ENCODE measurements at places on chromosomes 1 and 21. TPM values are rescaled to one million over a fixed set of nuclear protein-coding genes. Genes with fewer than 3 reads are reported as not detected.

DNA sequence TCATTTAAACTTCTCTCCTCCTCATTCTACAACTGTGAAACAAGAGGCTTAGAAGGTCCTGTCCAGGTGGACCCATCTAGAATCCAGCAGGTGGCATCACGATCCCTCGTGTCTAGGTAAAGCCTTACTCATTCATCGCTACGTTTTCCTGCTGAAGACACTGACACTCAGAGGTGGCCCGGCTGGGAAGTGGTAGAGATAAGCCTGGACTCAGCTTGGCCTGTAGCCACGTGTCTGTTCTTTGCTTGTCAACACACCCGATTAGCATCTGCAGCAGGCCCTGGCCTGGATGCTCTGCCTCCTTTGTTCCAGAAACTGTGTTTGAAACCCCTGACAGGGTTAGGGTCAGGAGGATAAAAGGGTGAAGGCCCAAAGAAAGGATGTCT is 43.4 kb downstream of the PARP1 start:
- DNase-seq: no peak
- no peak overlapping the region for H3K27ac ChIP-seq
- H3K4me1 ChIP-seq: no peaks in the 10 kb centered on the region
- H3K4me3 ChIP-seq: no peak overlapping the region
- H3K27me3 ChIP-seq: no peaks in the 10 kb centered on the region

DNA sequence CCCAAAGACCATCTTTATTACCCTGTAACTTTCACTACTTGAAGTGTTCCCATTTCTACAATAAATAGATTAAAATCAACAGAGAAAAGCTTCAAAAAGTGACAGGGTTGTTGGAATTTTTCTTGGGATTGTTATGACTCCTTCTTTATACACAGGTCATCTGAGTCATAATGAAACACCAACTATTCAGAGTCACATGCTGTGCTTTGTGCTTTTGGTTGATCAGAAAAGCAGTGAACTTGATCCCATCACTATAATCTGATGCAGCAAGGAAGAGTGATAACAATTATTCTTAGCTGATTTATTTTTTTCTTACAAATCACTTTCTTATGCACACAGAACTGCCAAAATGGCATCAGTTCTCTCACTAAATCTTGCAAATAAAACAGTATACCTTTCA is 422.9 kb downstream of the PTBP2 start:
- peak overlapping the region; percentile 47 for H3K27ac ChIP-seq
- no peaks in the 10 kb centered on the region for H3K27me3 ChIP-seq
- no peak overlapping the region for H3K4me3 ChIP-seq
- H3K4me1 ChIP-seq: peaks cover 14% of the 10 kb centered on the region
- no peak for DNase-seq

- DNase-seq: no peak
- H3K4me1 ChIP-seq: peaks cover 14% of the 10 kb centered on the region
- H3K4me3 ChIP-seq: no peak overlapping the region
- no peaks in the 10 kb centered on the region for H3K27me3 ChIP-seq
Observed at GRCh38 chr21:34819357-34819999, 150.7 kb downstream of the CLIC6 start.

DNA sequence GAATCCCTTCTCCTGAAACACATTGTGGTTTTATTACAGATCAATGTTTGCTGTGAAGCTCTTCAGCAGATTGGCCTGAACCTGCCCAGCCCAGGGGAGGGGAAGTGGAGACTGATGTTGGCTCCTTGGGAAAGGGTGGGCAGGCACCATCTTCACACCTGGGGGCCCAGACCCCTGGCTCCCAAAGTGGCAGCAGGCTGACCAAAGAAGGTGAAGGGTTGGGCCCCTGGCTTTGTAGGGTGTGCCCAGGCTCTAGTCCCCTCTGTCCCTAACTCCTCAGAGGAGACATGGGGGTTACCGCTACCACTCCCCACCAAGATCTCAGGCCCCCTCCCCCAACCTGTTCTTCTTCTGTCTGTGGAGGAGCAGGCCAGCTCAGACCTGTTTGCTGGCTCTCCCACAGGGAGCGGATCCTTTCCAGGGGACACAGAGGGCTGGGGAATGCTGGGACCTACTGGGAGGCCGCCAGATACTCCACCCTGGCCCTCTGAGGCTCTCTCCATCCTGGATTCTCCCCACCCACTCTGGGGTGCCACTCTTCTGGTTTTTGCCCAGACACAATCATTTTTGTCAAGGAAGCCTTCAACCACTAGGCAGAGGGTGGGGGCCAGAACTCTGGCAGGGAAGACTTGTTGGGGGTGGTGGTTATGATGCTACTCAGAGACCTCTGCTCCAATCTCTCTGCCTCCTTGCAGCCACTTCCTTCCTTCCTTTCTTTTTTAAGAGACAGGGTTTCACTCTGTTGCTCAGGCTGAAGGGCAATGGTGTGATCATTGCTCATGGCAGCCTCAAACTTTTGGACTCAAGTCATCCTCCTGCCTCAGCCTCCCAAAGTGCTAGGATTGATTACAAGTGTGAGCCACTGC is 5.0 kb upstream of the EFNA3 start:
- peaks cover 70% of the 10 kb centered on the region for H3K27me3 ChIP-seq
- no peak overlapping the region for H3K27ac ChIP-seq
- DNase-seq: no peak
- H3K4me1 ChIP-seq: peaks cover 29% of the 10 kb centered on the region

- H3K27ac ChIP-seq: no peak overlapping the region
- peaks cover 59% of the 10 kb centered on the region for H3K27me3 ChIP-seq
- no peak overlapping the region for H3K4me3 ChIP-seq
Observed at GRCh38 chr1:230292689-230293389, 133.3 kb downstream of the PGBD5 start.

GRCh38 chr1:80153762-80154161 is 1147.2 kb upstream of the ADGRL4 start:
- no peaks in the 10 kb centered on the region for H3K36me3 ChIP-seq
- H3K4me1 ChIP-seq: no peaks in the 10 kb centered on the region
- no peak overlapping the region for H3K4me3 ChIP-seq
- H3K27me3 ChIP-seq: no peaks in the 10 kb centered on the region
- no peak overlapping the region for H3K27ac ChIP-seq

DNA sequence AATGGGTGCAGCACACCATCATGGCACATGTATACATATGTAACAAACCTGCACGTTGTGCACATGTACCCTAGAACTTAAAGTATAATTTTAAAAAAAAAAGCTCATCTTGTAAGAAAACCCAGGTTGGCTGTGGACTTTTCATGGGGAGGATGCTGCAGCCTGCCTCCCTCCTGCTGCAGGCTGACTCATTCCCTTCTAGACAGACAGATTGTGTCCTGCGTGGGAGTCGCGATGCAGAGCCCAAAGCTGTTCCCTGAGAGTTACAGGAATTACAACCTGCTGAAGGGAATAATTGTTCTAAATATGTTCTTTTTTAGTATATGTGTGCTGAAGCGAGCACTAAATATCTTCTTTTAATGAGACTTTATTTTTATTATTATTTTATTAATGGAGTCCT is 93.2 kb downstream of the TBX19 start:
- no peaks in the 10 kb centered on the region for H3K27me3 ChIP-seq
- no peak overlapping the region for H3K4me3 ChIP-seq
- no peak overlapping the region for H3K27ac ChIP-seq
- H3K4me1 ChIP-seq: no peaks in the 10 kb centered on the region
- DNase-seq: no peak
- H3K36me3 ChIP-seq: no peaks in the 10 kb centered on the region

DNA sequence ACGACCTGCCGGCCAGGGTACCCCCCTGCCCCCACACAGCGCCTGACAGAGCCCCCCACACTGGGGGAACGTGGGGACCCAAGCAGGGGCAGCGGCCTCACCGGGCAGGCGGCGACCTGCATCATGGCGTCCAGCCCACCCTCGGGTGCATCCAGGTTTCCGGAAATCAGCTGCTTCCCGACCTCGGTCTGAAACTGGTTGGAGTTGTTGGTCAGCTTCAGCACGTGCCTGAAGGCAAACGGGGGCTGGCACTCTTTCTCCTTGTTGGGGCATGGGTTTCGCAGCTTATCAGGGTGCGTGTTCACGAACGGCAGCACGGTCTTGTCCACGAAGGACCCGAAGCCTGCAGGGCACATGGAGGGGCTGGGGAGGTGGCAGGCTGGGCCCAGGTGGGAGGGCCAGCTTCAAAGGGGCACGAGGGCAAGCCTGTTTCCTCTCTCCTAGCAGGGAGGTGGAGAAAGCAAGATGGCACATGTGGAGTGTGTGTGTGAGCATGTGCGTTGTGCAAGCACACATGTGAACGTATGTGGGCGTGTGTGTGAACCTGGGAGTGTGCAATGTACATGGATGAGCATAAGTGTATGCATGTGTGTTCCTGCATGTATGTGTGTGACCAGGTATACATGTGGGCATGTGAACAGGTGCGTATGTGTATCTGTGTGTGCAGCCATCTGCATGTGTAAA is 19.2 kb downstream of the ITGB2 start:
- H3K27ac ChIP-seq: no peak overlapping the region
- peaks cover 5% of the 10 kb centered on the region for H3K36me3 ChIP-seq
- no peak for DNase-seq
- H3K4me3 ChIP-seq: no peak overlapping the region
- H3K4me1 ChIP-seq: no peaks in the 10 kb centered on the region

DNA sequence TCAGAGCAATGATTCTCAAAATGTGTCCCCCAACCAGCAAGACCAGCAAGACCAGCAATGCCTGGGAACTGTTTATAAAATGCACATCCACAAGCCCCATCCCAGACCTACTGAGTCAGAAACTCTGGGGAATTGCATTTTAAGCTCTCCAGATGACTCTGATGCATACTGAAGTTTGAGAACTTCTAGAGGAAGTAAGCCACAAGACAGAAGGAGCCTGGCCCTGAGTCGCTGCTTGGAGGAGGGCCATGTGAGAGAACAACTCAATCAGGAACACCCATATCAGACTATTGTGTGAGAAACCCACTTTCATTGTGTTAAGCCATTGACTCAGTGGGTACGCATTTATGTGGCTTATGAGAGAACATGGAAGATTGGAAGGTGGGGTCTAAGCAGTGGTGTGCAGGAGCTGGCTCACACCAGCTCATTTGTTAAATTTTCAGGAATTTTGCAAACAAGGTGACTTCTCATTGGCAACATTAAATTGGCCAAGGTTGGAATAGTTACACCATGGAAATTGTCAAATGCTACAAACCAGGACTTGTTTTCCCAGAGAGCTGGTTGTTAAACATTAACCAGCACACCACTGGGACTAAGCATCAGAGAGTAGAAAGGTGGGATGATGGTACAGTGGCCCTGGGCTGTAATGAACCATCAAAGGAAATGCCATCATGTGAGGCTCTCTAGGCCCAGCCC is 38.9 kb downstream of the ATP1A1 start:
- no peak overlapping the region for H3K4me3 ChIP-seq
- H3K27me3 ChIP-seq: no peaks in the 10 kb centered on the region
- peaks cover 28% of the 10 kb centered on the region for H3K36me3 ChIP-seq
- DNase-seq: no peak
- no peak overlapping the region for H3K27ac ChIP-seq

- no peaks in the 10 kb centered on the region for H3K27me3 ChIP-seq
- H3K4me3 ChIP-seq: no peak overlapping the region
- H3K4me1 ChIP-seq: peaks cover 9% of the 10 kb centered on the region
- H3K36me3 ChIP-seq: no peaks in the 10 kb centered on the region
- DNase-seq: no peak
- no peak overlapping the region for H3K27ac ChIP-seq
Observed at GRCh38 chr1:221040101-221040500, 160.9 kb downstream of the HLX start.

- H3K27ac ChIP-seq: no peak overlapping the region
- H3K4me3 ChIP-seq: no peak overlapping the region
- DNase-seq: no peak
- no peaks in the 10 kb centered on the region for H3K36me3 ChIP-seq
- H3K27me3 ChIP-seq: peaks cover 8% of the 10 kb centered on the region
- H3K4me1 ChIP-seq: no peaks in the 10 kb centered on the region
Observed at GRCh38 chr1:40352126-40352525, 21.4 kb upstream of the SMAP2 start.

- no peak overlapping the region for H3K27ac ChIP-seq
- H3K36me3 ChIP-seq: peaks cover 82% of the 10 kb centered on the region
- no peaks in the 10 kb centered on the region for H3K27me3 ChIP-seq
- no peak for DNase-seq
- peaks cover 30% of the 10 kb centered on the region for H3K4me1 ChIP-seq
Observed at GRCh38 chr1:36349839-36350238, 26.4 kb upstream of the EVA1B start.

DNA sequence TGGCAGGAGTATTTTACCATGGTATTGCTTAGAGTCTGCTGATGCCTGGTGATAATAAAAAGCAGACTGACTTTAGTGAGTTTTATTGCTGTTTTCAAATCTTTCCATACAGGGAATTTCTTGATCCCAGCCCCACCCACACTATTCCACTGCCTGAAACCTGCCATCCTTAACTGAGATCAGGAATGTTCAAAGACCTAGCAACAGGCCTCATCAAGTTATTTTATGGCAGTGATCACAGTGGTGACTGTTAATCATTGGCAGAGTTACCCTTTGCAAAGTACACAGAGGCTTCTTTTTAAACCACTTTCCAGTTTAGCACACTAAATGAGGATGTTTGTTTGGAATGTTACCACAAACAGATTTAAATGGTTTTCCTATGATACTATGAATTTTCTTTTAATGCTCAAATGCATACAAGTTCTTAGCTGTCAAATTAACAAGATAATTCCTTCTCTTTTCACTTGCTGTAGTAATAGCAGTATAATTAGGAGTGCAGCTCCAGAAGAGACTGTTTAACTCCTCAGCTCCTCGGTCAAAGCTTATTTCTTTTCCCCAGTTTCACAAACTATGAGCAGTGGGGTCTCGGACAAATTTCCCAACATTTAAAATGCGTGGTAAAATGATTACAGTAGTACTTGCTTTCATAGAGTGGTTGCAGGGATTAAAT is 69.9 kb upstream of the USP25 start:
- H3K27ac ChIP-seq: no peak overlapping the region
- peaks cover 13% of the 10 kb centered on the region for H3K4me1 ChIP-seq
- DNase-seq: no peak
- H3K27me3 ChIP-seq: no peaks in the 10 kb centered on the region

DNA sequence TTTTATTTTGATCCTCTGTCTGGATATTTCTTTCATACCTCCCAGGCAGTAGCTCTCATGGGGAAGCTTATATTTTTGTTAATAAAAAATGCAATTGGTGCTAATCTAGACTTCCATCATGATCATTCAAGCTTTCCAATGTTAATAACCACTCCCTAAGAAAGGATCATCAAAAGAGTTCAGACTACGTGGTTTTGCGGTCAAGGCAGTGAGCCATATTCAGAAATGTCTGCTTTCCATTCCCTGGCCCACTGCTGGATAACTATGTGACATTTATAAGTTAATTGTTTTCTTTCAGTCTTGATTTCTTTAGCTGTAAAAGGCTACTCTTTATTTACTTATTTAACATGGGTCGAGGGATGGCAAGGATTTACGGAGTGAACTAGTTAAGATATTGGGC is 414.6 kb downstream of the LMO4 start:
- H3K27me3 ChIP-seq: no peaks in the 10 kb centered on the region
- H3K4me3 ChIP-seq: no peak overlapping the region
- no peak overlapping the region for H3K27ac ChIP-seq
- no peaks in the 10 kb centered on the region for H3K36me3 ChIP-seq
- DNase-seq: no peak

- H3K36me3 ChIP-seq: peaks cover 91% of the 10 kb centered on the region
- H3K4me1 ChIP-seq: peaks cover 85% of the 10 kb centered on the region
- H3K27ac ChIP-seq: peak overlapping the region; percentile 73
- H3K27me3 ChIP-seq: no peaks in the 10 kb centered on the region
Observed at GRCh38 chr1:155978973-155979429, 654 bp upstream of the ARHGEF2 start.

The C4BPA gene
- 1.0 TPM for total RNA-seq

The COL9A2 gene
- 3.2 TPM for total RNA-seq

The FAM110D gene
- total RNA-seq: not detected

The KIAA1614 gene
- total RNA-seq: 0.27 TPM

The SRGAP2C gene
- 22.6 TPM for total RNA-seq

The VANGL2 gene
- 2.3 TPM for total RNA-seq

The DYNLT4 gene
- 0.66 TPM for total RNA-seq

The EIF3I gene
- 178 TPM for total RNA-seq

The AADACL3 gene
- total RNA-seq: not detected

The LY9 gene
- not detected for total RNA-seq

The SMCP gene
- not detected for total RNA-seq

The GPR3 gene
- 1.3 TPM for total RNA-seq

Data from Calu3 (cell line).